Stimulated activated CD4-positive, alpha-beta T cell treated with anti-CD3 and anti-CD28 coated beads, Interleukin-12 subunit alpha, Interleukin-12 subunit beta, amount 100 ng/mL, for 4 hours (primary cell): ENCODE measurements at places on chromosomes 3 and 15.

DNA sequence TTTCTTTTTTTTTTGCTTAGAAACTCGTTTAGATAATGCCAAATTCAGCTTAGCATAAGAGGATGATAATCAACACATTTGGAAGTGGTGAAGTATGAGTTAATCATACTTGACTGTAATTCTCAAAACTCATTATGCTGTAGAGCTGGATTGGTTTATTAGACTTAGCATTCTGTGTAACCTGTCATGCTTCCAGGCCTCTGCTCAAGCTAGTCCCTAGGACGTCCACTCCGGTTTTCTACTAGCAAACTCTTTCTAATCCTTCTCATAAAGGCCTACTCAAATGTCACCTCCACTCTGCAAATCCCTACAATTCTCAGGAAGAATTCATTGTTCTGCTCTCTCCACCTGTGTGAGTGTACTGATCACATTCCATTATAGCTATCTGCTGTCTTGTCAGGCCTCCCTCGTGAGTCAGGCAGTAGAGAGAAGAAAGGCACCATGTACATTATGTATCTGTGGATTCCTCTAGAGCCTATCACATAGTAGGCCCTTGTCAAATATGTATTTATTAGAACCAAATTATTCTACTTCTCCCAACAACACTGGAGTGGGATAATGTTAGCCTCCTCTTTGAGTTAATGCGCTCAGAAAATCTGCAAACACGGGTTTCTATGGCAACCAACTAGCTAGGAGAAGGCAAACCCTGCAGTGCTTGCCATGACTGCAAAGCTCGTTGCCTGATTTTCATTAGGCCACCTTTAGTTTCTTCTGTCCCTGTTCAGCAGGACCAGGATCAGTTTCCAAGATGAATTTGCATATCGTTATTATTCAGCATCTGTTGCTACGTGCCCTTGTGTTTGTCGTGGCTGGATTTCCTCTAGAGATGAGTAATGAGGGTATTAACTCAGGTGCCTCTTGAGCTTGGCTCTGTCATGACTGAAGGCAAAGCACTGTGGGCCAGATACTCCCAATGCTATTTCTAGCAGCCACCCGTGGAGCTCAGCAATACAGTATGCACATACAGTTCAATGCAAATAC, 30.7 kb downstream of the ATP13A5 start:
- no peak for DNase-seq

DNA sequence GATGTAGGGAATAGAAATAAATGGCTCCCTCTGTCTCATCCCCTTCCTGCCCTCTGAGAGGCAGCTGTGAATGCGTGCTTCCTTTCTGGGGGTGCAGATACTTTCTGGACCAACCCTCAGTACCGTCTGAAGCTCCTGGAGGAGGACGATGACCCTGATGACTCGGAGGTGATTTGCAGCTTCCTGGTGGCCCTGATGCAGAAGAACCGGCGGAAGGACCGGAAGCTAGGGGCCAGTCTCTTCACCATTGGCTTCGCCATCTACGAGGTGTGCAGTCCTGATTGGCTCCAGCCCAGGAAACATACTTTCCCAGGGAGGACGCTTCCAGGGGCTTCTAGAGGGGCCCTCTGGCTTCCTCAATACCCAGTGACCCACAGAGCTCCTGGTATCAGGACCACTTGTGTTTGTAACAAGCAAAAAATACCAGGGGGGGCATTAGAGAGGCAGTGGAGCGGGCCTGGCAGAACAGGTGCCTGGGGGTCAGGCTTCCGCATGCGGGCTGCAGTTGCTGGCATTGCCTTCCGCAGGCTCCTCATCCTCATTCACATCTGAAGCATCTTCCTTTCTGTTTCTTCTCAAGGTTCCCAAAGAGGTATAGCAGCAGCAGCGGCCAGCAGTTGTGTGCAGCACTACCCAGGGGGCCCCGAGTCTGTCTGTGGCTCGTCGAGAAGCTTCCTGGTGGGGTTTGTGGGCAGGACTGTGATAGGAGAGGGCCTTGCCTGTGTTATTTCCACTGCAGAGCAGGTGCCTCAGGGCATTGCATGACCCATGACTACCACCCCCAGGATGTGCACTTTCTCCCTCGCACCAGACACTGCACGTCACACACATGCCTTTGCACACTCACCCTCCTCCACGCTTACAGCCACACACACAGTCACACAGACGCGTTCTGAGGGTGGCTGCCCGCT, 42.5 kb downstream of the CAPN3 start:
- DNase-seq: no peak

DNA sequence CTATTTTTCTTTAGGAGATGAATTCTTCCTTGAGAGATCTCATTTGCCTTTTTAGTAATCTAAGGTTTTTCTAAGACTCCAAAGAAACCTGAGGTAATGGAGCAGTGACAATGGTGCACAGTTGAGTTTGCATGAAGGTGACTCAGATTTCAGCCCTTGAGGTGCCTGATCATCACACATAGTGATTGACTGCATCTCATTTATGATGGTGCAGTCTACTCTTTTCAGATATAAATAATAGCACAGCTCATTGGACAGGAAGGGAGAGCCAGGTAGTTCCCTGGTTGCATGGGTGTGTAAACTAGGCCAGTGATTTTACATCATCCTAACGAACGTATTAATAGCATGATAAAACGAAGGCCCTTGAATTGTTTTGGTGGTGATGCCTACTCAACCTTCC, 86.1 kb upstream of the SAMMSON start:
- no peak for DNase-seq

GRCh38 chr15:48582452-48583247, 62.9 kb downstream of the FBN1 start:
- DNase-seq: no peak

DNA sequence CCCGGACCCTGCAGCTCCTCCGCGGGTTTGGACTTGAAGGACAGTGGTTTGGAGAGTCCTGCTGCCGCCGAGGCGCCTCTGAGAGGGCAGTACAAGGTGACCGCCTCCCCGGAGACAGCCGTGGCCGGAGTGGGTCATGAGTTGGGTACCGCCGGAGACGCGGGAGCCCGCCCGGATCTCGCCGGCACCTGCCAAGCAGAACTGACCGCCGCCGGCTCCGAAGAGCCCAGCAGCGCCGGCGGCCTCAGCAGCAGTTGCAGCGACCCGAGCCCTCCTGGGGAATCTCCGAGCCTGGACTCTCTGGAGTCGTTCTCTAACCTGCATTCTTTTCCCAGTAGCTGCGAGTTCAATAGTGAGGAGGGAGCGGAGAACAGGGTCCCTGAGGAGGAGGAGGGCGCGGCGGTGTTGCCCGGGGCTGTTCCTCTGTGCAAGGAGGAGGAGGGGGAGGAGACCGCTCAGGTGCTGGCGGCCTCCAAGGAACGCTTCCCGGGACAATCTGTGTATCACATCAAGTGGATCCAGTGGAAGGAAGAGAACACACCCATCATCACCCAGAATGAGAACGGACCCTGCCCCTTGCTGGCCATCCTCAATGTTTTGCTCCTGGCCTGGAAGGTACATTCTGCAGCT, 634 bp downstream of the MINDY2 start:
- DNase-seq: peak; percentile 23

DNA sequence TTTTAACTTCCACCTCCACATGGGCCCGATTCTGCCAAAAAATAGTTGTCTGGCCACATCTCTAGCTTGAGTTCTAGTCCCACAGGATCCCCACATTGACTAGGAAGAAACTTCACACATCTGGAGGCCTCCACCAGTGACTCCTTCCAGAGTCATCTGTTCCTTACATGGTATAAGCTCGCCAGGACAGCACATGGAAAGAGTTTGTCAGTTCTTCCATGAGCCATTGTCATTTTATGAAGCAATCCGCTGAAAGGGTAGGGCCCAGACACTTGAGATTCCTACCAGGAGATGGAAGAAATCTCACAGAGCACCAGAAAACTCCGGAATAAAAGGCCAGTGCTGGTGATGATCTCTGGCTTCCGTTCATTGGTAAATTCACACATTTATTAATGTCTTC, 350.5 kb upstream of the ICE2 start:
- no peak for DNase-seq

- DNase-seq: no peak
These were observed 65.2 kb downstream of the SLC9C1 start for GRCh38 chr3:112228786-112229185.

DNA sequence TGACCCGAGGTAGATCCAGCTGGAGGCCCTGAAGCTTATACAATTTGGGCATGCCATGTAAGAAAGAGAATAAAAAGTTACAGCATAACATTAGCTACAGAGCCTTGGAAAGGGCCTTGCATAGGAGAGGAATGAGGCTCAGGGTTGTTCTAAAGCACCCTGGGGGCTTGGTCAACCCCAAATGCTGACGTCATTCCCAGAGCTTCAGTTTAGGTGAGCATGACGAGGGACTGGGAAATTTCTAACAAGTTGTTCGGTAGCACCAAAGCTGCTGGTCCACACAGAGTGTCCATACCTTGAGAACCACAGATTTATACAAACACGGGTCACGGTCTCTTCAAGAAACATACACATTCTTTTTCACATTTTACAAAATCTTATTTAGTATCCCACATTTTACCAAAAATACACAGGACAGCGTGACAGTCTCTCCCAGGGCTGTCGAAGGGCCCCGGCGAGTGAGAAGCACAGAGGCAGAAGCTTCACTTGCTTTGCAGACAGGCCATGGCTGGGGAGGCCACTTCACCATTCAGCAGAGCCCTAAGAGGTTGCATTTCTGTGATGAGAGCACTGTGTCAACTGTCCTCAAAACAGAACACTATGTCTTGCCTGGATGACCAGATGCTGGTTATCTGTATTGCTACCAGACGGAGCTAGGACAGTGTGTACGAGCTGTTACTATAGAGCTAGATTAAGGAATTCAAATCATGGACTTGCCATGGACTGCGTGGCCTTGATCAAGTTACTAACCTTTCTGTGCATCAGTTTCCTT, 68.2 kb upstream of the ARRDC4 start:
- no peak for DNase-seq

DNA sequence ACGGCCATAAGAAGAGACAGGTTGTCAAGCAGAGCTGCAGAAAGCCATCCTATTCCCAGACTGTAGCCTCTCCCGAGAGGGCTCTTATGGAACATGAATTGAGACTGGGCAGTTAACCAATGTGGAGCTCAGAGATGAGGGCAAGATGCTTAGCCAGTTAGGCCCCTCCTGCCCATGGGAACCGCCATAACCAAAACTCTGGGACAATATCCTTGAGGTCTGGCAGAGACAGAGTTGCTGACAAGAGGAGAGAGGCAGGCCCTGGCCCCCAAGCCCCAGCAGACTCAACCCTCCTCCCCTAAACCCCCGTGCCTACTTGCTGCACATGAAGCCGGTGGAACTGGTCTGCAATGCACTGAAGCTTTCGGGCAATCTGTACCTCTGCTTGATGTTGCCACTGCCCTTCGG, 4.8 kb downstream of the BMF start:
- no peak for DNase-seq

- no peak for DNase-seq
These were observed 9.9 kb upstream of the RPL29 start for GRCh38 chr3:52005571-52005986.

DNA sequence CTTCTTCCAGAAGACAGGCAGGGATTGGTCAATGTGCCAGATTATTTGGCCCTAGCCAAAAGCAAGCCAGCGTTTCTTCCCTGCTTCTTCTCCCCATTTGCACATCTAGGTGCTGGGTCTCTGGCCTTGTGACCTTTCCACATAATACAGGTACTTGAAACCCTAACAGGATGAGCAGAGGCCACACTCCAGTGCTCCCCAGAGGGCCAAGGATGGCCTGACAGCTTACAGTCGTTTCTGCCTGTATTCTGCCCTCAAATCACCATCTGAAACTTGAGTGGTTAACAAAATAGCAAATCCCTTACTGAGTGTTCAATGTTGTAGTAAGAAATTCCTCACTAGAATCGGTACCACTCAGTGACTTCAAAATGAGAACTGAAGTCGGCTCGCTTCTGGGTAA, 29.1 kb downstream of the MKRN2 start:
- no peak for DNase-seq

DNA sequence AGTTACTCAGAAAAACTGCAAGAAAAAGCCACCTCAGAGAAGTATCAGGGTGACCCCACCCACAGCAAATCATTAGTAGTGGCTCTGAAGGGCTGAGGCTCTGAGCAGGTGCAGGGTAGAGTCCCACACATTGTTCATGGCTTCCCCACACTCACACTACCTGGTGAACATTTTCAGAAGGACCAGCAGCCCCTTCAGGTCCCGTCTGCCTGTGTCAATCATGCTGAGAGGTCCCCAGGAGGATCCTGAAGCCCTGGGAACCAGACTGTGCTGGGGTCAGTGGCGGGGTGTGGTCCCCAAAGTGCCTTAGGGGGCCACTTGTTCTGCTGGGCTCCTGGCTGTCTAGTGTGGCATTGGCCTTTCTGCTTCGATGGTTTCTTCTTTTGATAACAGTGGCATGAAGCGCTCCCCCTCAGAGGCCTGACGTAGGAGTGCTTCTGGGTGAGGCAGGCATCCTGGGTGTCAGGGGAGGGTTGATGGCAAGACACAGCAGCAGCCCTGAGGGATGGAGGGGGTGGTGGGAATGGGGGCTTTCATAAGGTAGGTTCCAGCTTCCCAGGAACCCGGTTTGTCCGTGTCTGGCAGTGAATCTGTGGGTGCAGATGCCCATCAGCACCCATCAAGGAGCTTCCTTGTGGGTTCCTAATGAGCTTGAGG, 19.0 kb upstream of the FANCD2 start:
- no peak for DNase-seq

GRCh38 chr15:73369154-73369694, 466 bp upstream of the HCN4 start:
- DNase-seq: no peak

GRCh38 chr3:33791477-33792166, 6.8 kb upstream of the PDCD6IP start:
- no peak for DNase-seq

GRCh38 chr3:94413336-94414108, 350.7 kb downstream of the NSUN3 start:
- DNase-seq: no peak

- DNase-seq: no peak
These were observed 662.0 kb upstream of the CCDC54 start for GRCh38 chr3:106715286-106715685.

DNA sequence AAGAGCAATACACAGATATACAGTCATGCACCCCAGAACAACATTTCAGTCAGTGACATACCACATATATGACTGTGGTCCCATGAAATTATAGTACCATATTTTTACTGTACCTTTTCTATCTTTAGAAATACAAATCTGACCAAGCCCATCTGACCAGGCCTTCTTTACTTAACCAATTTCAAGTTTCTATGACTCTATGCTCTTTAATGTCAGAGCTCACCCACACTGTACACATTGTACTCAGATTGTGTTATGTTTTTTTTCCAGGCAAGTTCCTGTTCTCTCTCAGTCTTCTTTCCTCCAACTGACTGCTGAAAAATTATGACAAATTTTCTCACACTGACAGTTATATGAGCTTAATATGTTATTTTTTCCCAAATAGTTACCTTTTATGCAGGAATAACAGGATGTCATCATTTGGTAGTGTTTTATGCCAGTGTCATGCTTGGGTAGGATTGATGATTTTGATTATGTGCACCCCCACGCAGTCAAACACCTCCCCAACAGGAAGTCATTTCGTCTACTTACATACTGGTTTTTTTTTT, 8.0 kb upstream of the CBLB start:
- no peak for DNase-seq
